ENCODE measurements at places on chromosomes 3 and 15.

GRCh38 chr15:32698773-32699390 lies 18.9 kb upstream of the GREM1 start:
- DNase-seq = no peak

GRCh38 chr3:43902415-43902814 lies 211.7 kb downstream of the ABHD5 start:
- DNase-seq = no peak

- no peak for DNase-seq
These were observed 597.8 kb downstream of the ROBO1 start for GRCh38 chr3:79170021-79170420.

DNA sequence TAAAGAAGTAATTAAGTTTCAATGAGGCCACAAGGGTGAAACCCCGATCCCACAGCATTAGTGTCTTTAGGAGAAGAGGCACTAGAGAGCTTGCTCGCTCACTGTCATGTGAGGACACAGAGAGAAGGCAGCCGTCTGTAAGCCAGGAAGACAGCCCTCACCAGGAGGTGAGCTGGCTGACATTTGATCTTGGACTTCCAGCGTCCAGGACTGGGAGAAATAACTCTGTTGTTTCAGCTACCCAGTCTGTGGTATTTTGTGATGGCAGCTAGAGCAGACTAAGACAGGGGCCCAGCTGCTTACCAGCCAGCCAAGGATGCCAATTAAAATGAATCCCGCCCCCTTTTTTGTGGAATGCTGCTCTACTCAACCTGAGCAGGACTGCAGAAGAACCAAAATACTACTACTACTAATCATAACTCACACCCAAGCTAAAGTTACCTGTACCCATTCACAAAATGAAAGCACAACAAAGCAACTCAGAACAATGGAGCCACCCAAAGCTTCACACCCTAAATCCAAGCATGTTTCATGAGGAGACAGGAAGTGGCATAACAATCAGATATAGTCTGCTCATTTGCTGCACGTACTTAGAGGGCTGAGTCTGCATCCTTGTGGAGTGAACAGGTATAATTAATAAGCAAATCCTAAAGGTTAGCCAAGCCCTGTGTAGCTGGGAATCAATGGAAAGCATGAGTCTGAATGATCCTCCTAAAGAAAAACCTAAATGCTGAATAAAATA lies 35.6 kb upstream of the RHCG start:
- DNase-seq = no peak

DNA sequence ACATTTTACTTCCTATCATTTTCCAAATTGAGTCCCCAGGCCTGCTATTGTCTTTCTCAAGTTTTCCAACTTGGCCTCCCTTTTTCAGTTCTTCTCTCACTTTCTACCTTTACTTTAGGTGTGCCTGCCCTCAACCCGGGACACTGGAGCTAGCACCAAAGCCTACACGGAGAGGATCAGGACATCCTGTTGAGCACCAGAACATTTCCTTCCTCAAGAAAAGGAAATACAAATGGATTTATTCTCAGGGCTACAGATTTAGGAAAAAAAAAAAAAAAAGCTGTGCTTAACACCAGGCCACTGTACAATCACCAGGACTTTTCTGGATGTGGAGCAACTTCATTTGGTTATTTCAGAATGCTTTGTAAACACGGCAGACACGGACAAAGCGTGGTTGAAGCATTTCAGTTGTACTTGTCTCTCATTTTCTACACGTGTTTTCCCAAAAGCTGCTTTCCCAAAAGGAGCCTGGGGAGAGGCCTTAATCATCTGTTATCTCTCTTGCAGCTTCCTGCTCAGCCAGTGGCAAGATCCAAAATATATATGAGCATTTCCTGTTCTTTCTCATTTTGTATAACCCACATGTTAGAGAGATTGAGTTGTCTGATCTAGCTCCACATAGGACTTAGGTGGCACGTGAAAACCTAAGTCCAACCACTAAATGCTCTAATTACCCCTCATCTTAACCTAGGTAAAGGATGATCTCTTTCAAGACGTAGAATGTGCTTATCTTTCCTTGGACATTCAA lies 15.5 kb upstream of the ATP1B3 start:
- DNase-seq = no peak

- DNase-seq = no peak
These were observed 292.9 kb upstream of the NR2F2 start for GRCh38 chr15:96037584-96037983.

GRCh38 chr3:157838457-157838856 lies 267.8 kb downstream of the SHOX2 start:
- DNase-seq = no peak

GRCh38 chr3:95265129-95265528 lies 1202.3 kb downstream of the NSUN3 start:
- DNase-seq = no peak

GRCh38 chr3:74119221-74119620 lies 494.5 kb upstream of the PDZRN3 start:
- no peak for DNase-seq

DNA sequence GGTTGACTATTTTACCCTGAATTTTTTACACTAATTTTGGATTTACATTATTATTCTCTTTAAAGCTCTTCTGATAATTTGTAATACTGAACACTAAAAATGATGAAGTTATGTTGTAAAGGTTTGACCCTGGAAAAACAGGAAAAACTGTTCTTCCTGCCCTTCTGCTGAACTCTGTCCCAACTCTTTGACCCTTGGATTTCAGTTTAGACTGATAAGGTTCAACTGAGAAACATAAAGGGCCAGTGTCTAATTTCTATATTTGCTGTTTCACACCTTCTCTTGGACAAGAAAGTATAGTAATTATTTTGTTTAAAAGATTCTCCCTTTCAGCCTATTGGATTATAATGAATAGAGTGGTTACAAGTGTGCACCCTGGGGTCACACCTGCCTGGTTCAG lies 12.8 kb upstream of the TMOD3 start:
- no peak for DNase-seq

DNA sequence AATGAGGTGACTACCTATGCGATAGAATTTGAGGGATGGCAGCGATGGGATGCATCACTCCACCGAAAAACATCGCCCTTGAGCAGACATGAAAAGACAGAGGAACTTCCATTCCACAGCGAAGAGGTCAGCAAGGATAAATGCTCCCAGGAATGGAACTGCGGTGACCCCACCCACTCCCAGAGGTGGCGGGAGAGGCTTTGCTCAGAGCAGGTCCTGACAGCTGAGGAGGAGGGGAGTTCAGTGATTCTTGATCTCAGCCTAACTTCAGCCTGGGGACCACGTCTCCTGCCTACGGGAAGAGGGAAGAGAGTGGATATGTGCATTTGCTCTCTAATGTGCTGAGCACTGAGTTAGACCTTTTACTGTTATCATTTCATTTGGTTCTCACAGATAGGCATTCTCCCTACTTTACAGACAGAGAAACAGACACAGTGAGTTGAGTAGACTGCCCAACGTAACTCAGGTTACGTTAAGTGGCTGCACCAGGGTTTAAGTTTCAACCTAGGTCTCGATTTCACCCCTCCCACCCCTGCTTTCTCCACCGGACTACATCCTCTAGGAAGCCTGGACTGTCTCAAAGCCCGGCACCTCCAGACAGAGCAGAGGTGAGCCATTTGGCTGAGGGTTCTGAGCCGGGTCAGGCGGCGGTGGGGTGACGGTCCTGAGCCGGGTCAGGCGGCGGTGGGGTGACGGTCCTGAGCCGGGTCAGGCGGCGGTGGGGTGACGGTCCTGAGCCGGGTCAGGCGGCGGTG lies 170.0 kb downstream of the RAB11A start:
- DNase-seq = no peak

DNA sequence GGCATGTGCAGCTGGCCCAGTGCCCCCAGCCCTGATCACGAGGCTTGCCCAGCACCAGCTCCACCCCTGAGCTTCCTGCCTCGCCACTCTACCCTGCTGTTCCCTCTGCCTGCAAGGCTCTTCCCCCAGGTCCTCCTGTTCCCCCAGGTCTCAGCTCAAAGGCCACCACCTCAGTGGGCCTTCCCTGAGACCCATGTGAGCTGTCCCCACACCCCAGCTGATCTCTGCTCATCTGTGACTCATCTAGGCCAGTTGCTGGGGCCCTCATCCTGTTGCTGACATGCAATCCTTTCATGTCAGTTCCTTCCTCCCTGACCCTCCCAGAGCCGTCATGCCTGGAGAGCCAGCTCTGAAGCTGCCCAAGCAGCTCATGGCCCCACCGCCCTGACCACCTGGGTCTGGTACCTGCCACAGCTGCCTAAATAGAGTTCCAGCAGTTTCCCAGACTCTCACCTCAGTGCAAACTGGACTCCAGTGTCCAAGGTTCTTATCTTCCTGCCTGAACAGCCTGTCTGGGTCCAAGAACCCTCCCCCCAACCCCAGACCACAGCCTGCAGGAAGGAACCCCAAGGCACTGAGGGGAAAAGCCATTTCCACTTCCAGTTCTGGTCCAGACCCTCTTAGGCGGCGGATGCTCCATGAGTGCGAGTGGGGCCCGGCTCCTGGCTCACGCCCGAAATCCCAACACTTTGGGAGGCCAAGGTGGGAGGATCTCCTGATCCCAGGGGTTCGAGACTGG lies 116.6 kb upstream of the IQSEC1 start:
- peak; percentile 25 for DNase-seq

GRCh38 chr3:53936347-53936746 lies 44.7 kb upstream of the SELENOK start:
- DNase-seq = no peak

DNA sequence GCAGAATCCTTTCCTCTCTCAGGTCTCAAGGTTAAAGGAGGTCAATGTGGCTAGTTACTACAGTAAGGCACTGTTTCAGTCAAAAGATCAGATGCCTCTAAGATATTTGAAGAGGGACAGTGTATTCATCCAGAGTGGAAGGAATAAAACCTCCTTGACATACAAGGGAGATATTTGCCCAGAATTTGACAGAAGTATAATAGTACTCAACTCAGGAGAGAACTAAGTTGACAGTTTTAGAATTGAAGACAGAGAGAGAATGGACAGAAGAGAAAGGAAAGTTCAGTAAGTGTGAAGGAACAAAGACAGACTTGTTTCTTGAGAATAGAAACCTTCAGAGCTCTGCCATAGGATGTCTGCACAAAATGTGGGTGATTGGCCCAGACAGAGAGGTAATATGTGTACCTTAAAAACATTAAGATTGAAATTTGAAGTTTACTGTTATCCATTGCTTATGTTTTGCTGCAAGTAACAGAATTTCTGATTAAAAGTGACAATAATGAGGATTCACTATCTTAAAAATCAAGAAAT lies 507.1 kb downstream of the IGSF11 start:
- DNase-seq = no peak

DNA sequence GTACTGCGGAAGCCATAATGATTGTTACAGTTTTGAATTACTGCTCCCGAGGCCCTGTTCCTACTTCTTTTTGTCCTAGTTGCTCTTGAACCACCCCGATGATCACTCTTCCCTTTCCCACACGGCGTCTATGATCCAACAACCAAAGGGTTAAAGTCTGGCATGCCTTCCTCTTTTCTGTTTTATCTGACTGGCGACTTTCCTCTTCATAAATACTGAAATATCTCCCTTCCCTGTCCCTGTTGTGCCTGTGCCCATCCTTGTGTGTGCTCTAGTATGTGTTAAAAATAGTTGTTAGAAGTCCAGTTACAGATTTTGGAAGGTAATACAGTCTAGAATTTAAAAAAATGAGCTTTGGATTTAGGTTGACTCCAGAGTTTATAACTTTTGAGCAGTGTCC lies 83.6 kb downstream of the AKAP13 start:
- no peak for DNase-seq

GRCh38 chr3:72187131-72187530 lies 402.2 kb upstream of the PROK2 start:
- DNase-seq = no peak

- no peak for DNase-seq
These were observed 557.7 kb upstream of the SGO1 start for GRCh38 chr3:20743553-20744321.

DNA sequence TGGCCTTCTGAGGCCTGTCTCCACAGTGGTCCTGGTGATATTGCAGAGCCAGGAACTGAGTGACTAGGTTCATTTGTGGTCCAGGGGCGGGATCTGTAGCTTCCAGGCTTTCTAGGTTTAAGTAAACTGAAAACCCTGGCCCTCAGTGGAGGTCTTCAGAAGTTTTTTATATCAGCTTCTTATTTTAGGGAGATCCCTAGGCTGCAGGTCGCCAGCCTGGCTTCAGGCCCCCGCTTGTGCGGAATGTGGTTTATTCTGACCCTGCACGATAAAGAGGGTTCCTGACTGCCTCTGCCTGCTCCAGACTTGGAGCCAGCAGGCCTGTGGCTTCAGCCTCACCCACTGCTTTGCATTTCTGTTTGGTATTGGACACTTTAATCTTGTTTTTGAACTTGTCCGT lies 133.9 kb upstream of the PLXNA1 start:
- no peak for DNase-seq

DNA sequence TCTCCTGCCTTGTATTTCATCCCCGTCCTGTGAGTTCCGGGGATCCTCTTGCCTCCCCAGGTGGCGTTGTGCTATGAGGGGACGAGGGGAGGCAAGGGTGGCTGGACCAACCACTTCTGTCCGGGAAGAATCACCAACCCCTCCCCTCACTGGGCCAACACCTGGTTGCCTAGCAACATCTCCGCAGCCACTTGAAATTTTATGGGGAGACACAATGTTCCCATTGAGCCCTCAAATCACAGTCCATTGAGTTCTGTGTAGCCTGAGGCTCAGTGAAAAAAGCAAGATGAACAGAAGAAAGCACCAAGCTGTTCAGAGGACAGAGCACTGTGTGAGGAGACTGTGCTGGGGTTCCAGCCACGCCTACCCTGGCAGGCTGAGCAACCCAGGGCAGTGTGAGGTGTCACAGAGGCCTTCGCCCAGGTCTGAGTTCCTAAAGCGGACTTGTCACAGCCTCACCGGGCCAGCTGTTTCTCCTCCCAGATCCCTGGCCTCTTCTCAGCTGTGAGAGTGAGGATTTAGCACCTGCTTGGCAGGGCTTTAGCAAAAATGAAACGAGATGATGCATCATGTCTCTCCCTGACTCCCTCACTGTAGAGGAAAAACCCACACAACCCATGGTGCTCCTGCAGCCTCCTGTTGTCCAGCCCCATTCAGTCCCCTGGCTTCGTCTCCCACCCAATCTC lies 76.8 kb downstream of the ATP2B2 start:
- DNase-seq = no peak

DNA sequence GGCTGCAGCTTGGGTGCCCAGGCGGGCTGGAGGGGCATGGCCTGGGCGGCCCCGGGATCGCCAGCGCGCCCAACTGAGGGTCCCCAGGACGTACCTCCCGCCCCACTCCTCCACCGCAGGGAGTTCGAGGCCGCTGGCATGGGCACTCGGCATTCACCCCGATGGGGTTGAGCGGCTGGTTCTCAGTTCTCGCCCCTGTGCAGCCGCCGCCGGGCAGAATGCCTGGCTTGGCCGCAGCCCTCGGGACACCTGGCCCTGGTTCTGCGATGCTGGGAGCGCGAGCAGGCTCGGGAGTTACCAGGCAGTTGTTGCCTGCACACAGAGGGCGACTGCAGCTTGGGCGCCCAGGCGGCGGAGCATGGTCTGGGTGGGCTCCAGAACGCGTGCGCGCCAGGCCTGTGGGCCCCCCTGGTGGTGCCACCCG lies 121.4 kb downstream of the LMLN start:
- DNase-seq = no peak

- no peak for DNase-seq
These were observed 410 bp downstream of the PRR23E start for GRCh38 chr3:127193341-127193740.
